ENCODE measurements at places on chromosomes 11 and 22.
A peak's percentile ranks its signal among the peaks of the same experiment; 100 is the strongest.

DNA sequence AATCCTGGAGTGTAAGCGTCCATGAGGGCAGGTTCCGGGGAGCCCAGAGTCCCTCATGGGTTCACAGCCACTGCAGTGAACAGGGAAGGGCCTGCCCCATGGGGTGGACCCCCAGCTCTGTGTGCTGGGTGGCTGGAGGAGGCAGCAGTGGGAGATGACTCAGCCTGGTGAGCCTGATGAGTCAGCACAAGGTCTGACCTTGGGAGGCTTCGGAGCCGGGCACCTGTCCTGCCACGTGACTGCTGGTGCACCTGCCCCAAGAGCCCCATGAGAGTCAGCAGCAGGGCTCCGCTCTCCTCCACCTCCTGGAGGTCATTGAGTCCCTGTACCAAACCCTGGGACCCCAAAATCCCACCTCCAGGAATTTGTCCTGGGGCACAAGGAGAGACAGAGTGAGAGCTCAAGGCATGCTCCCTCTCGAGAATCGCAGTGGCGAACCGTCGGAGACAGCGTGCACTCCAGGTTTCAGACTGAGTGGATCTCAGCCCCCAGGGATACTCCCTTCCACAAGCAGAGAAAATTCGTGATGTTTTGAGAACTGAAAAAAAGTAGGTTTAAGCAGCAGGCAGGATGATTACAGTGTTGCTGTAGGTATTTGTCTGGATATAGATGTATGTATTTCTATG lies 1221.7 kb downstream of the BRD1 start:
- no peak for DNase-seq

DNA sequence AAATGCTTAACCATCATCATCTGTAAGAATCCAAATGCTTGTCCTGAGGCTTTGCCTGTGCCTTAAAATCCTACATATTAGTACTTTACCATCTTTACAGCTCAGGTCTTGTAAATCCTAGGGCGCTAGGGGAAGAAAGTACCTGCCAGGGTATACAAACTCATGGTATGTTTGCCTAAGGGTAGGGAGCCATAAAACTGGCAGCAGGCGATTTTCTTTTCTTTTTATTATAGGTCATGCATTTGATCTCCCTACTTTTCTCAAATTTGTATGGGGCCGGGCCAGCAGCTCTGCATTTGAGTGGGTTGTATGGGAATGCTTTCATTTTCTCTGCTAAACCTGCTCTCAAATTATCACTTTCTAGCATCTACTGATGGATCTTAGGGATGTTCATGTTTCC lies 24.0 kb upstream of the ZBED5 start:
- DNase-seq = no peak

- DNase-seq = no peak
Measured at GRCh38 chr11:62688491-62688890, 839 bp downstream of the LRRN4CL start.

DNA sequence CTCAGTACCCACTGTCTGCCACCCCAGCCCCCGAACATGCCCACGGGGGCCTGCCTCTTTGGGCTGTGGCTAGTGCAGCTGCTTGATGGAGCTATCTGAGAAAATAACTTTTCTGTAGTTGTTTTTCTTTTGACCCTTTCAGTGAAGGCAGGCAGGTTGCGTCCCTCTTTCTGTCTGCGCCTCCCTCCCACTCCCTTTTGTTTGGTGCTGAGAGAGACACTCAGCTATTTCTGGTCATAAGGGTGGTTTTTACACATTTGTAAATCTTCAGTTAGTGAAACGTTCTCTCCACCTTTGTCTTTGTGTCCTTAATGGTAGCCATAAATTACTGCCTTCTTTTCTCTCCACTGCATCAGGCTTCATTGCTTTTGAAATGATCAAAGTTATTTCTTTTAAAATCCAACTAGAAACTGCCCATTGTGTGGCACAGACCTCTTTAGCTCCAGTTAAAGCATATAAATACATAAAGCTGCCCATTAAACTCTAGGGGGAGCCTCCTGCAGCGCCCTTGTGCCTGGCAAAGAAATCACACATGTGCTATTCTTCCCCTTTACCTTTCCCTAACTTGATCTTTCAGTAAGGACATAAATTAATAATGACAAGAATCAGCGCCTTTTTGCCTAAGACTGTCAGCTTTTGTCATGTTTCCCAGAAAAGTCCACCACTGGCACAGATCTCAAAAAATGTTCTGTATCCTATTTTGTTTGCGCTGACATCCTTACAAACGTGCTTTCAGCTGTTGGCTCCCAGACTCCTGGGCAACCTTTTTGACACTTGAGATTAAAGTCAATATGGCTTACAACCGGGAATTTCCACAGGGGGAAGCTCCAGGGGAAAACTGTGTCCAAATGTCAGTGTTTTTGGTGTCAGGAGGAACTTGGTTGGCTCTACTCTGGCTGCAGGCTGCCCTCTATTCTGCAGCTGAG lies 1.7 kb upstream of the SCUBE2 start:
- DNase-seq = no peak

DNA sequence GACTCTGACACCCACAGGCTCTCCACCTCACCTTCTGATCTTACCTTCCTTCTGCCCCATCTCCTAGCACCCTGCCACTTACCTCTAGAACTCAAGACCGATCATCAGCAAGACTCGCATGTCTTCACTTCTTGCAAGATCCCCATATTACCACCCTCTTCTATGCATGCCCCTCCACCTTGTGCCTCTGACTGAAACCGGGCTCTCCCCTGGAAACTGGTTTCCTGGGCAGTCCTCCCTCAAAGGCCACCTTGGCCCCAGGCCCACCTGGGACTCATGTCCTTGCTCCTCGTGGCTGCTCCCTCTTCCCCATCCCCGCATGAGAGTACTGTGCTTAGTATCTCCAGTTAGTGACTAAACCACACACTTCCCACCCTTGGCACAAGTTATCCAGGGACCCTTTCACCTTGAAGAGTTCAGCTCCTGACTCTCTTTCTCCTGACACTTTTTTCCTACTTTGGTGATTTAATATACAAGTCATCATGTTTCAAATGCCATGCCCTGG lies 136.7 kb downstream of the SPATA19 start:
- no peak for DNase-seq

DNA sequence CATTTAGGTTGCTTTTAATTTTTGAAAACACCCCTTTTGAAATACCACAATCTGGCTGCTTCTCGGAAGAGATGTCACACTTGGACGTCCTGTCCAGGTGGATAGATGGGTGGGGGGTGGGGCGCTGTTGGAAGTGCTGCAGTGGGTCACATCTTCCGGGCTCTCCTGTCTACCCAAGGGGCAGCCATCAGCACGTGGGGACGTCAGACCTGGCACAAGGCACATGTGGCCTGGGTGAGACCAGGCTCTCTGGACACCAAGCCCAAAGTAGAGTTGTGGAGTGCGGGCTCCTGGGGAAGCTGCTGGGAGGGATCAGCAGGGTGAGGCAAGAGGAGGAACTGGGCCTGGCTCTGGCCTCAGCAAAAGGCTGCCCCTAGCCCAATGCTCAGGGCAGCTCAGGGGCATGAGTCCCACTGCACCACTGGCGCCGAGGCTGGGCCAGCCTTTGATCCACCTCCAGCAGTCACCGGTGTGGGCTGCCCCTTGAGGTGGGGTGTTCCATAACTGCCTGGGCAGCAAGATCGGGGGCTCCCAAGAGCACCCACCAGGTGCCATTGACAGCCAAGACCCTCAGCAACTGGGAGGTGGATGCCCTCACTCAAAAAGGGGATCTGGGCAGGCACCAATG lies 68.6 kb upstream of the CCND1 start:
- no peak for DNase-seq

- DNase-seq = no peak
Measured at GRCh38 chr11:69061713-69062053, 13.0 kb downstream of the TPCN2 start.

GRCh38 chr11:110908401-110909105 lies 196.3 kb upstream of the ARHGAP20 start:
- no peak for DNase-seq

GRCh38 chr11:22197139-22198005 lies 4.5 kb downstream of the ANO5 start:
- no peak for DNase-seq

- no peak for DNase-seq
Measured at GRCh38 chr11:130826572-130826971, 89.7 kb downstream of the SNX19 start.

DNA sequence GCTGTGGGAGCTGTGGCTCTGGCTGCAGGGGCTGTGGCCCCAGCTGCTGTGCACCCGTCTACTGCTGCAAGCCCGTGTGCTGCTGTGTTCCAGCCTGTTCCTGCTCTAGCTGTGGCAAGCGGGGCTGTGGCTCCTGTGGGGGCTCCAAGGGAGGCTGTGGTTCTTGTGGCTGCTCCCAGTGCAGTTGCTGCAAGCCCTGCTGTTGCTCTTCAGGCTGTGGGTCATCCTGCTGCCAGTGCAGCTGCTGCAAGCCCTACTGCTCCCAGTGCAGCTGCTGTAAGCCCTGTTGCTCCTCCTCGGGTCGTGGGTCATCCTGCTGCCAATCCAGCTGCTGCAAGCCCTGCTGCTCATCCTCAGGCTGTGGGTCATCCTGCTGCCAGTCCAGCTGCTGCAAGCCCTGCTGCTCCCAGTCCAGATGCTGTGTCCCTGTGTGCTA lies 514 bp downstream of the KRTAP5-9 start:
- DNase-seq = no peak

DNA sequence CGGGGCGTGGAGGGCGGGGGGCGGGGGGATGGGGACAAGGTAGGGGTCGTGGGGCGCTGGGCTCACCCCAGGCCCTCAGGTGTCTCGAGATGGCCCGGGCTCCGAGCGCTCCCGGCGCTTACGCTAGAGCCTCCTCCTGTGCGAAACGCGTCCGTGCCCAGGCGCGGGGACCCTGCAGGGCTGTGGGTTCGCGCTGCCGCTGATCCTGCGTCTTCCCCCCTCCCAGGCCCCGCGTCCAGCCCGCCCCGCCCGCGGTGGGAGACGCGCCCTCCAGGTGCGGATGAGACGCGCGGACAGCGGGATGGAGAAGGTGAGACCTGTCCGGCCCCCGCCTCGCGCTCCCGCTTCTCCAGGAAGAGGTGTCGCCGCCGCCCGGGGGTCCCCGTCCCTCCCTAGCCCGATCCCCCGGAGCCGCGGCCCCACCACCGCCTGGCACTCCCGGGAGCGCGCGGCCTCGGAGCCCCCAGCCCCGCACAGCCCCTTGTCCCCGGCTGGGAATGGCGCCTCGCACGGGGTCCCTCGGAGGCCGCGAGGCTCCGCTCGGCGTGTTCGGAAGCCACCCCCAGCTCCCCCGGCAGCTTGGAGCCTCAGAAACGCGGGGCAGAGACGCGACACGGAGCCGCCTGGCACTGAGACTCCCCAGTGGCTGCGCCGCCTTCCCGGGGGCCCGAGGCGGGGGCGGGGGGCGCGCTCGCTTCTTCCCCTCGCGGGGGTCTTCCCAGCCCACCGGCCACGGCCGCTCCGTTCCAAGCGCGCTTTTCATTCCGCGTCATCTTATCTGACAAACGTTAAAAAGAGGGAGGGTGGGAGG lies 27.6 kb upstream of the TOLLIP start:
- DNase-seq = peak; percentile 31

GRCh38 chr22:21682385-21683175 lies 16.8 kb downstream of the PPIL2 start:
- no peak for DNase-seq

- no peak for DNase-seq
Measured at GRCh38 chr11:967995-968751, 42.5 kb downstream of the AP2A2 start.

DNA sequence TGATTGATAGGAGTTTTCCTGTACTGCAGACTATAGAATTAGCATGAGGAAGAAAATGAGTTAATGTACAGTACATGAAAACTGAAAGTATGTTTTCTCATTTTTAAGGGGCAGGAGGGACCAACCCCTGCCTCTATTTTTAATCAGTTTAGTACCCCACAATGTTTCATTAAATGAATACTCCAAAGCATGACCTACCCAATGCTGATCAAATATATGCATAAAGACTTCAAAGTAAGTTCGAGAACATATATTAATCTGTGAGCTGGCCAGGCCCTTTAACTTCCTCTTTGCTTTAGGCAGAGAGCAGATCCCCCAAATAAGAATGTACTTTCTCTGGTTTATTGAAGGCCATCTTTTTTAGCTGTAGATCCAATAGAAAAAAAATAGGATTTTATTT lies 161.0 kb downstream of the FCHSD2 start:
- no peak for DNase-seq

- no peak for DNase-seq
Measured at GRCh38 chr22:26707090-26707489, 49.7 kb downstream of the MIAT start.

- DNase-seq = peak; percentile 59
Measured at GRCh38 chr11:2376751-2377451, at the start of gene CD81. Gene CD81, plus strand, starts transcription at chr11:2377310. Its CDS starts 240 bp downstream, at chr11:2377550.

GRCh38 chr22:46937185-46937584 lies 174.7 kb downstream of the TBC1D22A start:
- no peak for DNase-seq

- DNase-seq = no peak
Measured at GRCh38 chr11:78691215-78691614, 116.6 kb upstream of the NARS2 start.

DNA sequence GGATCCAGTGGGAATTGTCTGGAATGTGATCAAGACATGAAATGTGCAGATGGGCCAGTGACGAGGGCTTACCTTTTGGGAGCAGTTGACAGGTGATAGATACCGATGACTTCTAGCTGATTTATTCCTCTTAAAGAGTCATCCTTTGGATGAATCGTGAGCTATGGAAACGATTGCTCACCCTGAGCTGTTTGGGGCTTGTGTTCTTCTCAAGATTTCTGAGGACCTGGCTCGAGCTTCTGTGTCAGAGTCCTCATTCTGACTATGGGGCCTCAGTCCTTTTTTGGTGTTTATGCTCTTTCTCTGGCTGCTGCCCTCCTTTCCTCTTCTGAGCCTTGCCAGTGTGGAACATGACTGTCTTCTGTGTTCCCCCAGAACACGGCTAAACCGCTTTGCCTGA lies 11.9 kb upstream of the AMPD3 start:
- no peak for DNase-seq

DNA sequence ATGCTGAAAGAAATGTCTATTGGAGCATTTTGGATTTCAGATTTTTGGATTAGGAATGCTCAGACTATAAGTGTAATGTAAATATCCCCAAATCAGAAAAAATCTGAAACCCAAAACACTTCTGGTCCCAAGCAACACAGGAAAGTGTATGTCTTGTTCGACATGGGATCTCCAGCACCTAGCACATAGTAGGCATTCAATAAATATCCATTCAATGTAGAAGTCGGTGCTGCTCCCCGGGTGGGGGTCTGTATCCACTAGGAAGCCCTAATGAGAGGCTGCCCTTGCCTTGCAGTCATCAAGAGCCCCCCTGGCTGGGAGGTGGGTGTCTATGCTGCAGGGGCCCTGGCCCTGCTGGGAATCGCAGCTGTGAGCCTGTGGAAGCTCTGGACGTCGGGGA lies 11.4 kb downstream of the SYT12 start:
- DNase-seq = no peak

DNA sequence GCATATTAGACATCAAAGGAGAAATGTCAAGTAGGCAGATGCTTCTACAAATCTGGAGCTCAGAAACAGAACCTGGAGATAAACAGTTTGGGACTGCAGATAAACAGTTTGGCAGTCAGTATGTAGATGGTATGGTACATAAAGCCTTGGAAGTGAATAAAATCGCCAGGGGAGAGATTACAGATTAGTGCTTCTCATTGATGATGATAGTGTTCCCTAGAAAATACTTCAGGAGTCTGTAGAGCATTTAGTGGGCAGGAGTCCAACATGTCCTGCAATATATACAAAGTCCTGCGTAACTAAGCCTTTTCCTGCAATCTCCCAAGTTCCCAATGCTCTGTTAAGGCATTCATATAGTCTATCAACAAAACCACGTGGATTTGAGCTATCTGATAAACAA lies 35.2 kb downstream of the NARS2 start:
- DNase-seq = no peak
